ENCODE measurements at places on chromosomes 2 and 18.

GRCh38 chr2:152740743-152741328 is 22.4 kb downstream of the ARL6IP6 start:
- DNase-seq, result no peak

GRCh38 chr18:9568186-9568585 is 46.2 kb downstream of the PPP4R1 start:
- no peak for DNase-seq

- no peak for DNase-seq
These were observed 56.2 kb upstream of the LYPD6B start for GRCh38 chr2:148982282-148982681.

GRCh38 chr2:201358684-201359083 is 1.5 kb upstream of the FLACC1 start:
- no peak for DNase-seq

DNA sequence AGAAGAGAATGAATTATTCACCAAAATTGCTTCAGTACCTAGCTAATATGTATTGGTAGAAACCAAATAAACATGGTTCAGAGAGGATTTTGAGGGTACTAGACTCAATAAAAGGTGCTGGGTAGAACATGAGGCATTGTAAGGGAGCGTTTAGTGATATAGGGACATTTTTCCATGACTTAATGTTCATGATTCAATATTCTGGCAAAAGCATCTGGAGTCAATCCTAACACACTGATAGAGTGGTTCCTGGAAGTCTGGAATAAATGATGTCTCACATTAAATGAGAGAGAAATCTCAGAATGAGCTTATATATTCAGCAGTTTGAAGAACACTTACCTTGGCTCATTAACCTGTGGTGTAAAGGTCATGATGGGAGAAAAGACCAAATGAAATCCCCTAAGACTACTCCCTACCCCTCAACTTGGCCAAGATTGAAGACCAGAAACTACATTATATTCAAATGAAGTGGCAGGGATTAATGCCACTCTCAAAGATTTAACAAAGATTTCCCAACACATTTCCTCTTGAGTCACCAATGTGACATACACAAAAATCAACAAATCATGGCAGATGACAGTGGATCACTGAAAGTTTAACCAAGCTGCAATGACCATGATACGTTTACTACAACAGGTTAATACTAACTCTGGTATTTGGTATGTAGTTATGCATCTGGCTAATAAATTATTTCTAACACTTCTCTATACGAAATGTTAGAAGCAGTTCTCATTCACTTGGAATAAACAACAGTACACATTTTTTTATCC is 309.5 kb downstream of the SATB2 start:
- DNase-seq, result no peak

DNA sequence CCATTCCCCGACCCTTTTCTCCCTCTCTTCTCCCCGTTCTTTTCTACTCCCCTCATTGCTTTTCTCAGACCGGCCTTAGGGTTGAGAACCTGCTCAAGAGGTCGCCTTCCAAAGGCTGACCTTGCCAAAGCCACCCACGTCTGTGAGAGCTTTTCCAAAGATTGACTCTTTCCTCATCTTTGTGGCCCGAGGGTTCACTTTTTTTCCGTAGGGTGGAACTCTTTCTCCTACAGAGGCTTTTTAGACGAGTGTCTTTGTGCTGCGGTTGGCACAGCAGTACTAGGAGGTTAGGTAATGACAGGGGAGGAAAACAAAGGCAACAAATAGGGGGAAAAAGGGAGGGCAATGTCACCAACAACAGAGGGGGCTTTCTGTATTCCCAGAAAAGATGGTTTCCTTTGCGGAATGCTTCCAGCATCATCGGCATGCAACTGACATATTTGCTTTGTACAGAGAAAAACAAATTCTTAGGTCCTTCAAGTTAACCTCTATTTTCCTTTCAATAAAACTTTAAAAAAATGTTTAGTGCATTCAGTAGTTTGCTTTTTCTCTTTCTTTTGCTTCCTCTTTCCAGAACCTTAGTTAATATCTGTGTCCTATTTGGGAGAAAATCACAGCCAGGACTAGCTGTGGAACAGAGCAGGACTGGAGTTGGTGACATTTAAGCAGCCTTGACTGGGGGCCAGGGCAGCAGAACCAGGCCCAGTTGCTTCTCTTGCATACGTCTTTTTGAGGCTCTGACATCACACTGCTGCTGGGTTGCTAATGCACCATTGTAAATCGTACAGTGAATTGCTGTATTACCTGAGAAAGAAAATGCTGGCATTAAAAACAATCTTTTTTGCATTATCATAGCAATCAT is 188.1 kb upstream of the FANCL start:
- no peak for DNase-seq

DNA sequence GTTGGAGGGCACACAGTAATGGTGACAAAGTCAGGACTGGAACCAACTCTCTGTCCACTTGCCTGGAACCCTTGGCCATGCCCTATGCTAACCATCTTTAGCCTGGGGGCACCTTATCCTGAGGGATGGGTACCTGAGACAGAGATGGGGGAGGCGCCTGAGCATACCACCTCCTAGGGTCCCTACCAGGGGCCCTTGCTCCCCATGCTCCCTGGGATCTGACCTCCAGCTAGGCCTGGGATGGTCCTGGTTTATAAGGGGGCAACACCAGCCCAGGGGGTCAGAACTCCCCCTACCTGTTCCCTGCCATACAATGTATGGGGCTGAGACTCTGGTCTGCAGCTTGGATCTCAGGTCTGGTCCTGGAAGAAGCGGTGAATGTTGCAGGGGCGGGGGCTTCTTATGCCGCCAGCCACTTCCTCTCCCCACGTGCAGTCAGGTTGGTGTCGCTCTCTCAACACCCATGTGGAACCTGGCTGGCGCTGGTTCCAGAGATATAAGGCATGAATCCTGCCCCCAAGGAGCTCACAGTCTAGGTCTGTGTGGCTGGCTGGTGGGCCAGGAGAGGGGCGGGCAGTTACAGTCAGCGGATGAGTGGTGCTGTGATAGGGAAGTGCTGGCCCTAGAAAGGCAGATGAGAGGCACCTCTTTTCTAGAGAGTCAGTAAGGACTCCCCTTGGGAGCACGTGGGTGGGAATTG is 3.8 kb upstream of the TOGARAM2 start:
- no peak for DNase-seq

DNA sequence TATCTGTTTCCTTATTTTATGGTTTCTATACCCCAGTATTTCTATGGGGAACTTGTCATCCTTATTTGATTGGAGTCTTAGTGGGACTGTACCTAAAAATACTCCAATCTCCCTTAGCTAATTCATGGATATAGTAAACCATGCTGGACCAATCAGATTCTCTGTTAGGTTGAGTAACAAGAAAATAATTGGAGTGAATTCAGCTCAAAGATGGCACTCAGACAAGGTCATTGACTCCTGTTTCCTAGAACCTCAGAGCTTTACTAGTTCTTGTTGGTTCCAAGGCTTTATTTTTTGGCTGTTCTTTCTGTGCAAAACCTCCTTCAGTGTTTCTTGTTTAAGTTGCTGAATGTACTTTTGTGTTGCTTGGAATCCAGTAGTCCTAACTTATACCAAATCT is 31.9 kb upstream of the CPS1 start:
- DNase-seq, result no peak

DNA sequence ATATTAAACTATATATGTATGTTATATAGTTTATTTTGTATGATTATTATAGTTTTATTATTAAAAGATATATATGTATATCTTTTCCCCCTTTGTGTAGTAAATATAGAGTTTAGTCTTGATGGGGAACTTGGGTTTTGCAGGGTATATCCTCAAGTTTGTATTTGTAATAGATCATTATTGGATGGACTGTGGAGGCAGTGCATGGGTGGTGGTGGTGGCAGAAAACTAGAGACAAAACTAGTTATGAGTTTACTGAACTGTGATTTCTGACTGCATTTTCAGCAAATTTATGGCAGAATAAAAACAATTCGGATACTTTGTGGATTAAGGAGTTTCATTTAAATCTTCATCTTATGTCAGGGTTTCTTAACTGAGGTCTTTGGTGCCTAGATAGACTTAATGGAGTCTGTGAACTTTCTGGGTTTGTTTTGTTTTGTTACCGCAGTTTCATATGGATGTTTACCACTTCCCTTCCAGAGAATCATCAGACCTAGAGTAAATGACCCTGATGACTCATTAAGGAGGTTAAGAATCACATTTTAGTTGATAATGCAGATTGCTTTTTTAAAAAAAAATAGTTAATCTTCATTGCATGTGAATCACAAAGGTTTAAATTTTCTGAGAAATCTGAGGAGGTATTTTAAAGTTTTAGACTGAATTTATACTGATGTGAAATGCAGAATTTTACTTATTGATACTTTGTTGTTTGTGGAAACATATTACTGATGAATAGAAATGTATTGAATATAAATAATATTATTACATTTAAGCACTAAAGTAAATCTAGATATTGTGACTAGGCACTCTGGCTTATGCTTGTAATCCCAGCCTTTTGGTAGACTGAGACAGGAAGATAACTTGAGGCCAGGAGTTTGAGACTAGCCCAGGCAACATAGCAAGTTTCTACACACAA is 14.5 kb downstream of the EPC2 start:
- no peak for DNase-seq

DNA sequence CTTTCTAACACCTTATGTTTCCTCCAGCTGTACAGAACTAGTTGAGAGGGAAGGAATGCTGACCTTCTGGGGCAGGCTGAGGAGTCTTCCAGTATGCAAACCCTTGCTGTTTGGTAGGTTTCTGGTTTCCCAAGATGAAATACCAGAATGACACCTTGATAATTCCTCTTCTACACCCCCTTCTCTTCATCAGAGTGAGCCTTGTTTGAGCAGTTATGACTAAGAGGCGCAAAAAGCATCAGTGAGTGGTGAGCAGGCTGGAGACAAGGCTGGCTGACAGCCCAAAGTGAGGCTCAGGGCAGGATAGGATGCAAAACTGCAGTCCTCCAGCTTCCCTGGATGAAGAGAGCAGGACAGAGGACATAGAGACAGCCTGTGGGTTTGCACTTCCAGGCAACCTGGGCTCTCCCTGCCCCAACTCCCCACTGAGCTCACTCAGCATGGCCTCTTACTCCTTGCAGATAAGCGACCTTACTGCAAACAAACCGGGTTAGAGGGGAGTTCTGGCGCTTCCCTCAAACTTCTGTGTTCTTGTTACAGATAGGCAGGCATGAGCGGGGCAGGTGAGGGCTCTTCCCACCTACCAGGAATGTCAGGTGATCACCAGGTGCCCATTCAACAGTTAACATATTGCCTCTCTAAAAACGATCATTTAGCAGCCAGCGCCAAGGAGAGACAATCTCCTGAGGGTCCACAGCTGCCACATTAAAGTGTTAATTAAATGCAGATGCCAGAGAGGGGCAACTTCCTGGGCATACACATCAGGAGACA is 5.4 kb downstream of the MPPE1 start:
- DNase-seq, result no peak

DNA sequence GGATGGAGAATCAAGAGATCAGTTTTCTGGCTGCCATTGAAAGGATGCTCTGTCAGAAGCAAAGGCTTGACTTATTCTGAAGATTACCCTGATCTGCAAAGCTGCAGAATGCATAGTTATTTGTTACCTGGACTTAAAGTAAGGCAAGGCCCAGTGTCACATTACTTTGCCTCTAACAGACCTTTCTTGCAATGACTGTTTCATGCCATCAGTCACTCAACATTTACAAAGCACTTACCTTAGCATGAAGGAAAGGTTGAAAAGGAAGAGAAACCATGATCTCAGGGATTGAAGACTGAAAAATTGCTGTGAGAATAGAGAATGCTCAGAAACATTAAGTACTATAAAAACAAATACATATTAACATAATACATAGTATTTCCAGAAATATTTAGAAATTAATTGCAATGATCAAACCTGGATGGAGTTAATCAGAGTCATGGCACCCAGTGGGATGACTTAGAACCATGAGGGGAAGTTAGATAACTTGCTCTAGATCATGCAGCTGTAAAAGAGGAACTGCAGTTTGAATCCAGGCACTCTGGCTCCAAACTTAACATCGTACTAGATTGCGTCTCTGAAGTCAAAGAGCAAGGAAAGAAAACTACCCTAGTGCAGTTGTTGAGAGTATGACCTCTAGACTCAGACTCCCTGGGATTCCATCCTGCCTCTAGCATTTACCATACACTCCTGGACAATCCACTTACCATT is 26.5 kb upstream of the FAM117B start:
- no peak for DNase-seq

DNA sequence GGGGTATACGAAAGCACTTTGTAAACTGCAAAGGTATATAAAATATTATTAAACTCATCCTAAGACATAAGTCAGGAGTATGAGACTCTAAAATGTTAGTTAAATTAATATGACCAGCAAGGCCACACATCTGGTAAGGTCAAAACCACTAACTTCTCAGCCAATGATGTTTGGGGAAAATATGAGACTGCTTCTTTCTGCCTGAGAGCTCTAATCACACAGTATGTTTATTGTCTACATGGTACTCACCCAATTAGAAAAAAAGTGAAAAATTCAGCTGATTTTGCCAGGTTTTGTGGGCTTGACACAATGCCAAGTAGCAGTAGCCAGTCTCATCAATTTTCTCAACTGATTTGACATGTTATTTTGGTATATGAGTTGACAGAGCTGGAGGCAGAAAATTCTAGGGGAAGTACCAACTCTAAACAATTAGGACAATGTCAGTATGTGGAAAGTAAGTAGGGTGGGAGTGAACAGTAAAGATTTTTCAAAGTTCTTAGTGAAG is 87.3 kb downstream of the ALK start:
- DNase-seq, result no peak

DNA sequence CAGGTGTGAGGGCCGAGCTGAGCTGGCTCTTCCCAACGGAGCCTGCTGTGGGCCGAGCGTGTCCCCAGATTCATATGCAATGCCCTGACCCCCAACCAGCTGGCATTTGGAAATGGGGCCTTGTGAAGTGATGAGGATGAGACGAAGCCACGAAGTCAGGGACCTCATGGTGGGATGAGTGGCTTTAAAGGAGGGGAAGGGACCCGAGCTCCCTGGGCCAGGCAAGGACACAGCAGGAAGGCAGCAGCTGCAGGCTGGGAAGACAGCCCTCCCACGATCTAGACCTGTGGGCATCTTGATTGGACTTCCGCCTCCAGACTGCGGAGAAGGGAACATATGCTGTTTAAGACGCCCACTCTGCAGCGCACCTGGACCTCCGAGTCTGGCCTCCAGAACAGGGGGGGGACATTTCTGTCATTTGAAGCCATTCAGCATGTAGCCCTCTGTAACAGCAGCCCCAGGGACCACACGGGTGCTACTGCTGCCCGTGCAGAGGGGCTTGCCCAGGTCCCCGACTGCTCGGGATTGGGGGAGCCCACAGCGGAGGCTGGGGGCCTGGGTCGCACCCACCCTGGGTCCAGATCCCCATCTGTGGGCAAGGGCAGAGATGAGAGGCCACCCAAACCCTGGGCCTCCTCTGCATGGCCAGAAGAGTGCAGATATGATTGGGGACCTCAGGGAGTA is 27.2 kb downstream of the KIF1A start:
- peak; percentile 11 for DNase-seq

DNA sequence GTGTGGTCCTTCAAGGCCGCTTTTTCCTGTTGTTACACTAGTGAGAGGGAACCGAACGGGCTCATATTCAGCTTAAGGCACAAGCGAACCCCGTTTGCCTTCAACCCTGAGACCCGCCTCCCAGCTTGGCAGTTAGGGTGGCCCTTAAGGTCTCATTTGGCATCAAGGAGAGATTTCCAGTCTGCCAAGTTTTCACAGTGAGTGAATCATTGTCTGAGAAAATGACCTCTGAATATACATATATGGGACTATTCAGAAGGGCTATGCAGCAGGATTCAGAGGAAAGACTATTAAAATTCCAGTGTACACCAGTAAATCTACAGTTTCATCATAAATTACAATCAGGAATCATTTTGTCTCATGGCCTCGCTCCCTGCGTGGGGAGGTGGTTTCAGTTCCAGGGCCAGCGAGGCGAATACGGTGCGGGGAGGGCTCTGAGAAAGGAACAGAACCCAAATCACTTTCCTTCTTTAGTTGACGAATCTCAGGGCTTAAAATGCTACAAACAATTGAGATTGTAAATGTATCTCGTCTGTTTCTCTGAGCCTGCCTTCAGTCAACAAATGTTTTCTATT is 231.4 kb downstream of the FAM210A start:
- no peak for DNase-seq

Measured in Right ventricle myocardium superior (tissue), 1 donor.